ENCODE measurements at places on chromosomes 5 and 9.

DNA sequence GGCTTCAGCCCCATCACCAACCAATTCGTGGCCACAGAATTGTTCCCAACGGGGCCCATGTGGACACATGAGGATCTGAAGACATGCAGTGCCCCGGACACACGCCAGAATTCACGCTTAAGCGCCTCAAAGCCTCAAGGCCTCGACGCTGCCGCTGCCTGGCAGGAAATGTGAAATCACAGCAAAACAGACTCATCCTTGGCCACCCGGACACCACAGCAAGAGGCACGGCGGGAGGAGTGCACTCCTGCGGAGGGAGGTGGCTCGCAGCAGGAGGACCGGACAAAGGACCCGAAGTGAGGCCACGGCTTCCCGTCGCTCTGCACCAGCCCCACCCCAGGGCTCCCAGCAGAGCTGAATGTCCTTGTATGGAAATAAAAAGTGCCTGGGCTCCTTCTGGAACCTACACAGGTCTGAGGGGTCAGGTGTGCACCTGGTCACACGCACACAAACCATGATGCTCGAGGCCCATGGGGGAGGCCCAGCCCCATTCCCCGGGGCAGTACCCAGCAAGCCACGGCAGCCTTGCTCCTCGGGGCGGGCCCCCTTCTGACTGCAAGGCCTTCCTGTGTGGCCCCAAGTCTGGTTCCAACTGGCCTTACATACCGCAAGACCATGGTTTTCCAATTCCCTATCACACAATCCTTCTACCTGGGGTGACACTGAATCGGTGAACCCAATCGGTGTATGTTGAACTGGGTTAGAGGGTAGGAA is 10.0 kb downstream of the SEC16A start:
- no peak for DNase-seq

DNA sequence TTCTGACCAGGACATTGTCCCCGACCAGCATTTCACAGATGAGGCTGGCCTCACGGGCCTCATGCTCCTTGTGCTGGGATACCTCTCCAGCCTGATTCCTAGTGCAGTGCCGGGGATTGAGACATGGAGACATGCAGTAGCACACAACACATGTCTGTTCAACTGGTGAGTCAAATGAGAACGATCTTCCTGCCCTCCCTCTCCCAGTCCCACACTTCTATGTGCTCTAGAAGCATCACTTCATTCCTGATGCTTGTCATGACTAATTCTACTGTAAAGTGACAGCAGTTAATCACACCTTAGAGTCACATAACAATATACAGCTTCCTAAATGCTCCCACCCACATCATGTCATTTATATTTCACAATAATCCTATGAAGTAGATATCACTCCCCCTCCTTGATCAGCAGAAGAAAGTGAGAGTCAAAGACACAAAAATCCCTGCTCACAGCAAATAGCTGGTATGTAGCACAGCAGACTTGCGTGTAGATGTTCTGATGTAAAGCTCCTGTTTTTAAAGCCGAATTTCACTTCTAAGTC is 101.8 kb downstream of the CCDC192 start:
- DNase-seq: no peak

DNA sequence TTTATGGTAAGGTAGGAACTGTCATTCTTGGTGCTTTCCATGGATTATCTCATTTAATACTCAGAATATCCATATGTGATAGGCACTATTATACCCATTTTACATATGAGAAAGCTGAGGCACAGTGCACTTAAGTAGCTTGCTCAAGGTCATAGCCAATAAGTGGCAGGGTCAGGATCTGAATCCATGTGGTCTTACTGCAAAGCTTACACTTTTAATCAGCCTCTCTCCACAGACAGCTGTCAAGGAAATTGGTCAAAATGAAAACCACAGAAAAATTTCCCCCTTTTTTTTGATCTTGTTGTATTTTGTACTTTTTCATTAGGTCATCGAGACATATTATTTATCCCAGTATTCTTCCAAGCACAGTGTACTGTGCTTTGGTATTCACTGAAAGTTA is 78.5 kb downstream of the ERCC6L2 start:
- no peak for DNase-seq

DNA sequence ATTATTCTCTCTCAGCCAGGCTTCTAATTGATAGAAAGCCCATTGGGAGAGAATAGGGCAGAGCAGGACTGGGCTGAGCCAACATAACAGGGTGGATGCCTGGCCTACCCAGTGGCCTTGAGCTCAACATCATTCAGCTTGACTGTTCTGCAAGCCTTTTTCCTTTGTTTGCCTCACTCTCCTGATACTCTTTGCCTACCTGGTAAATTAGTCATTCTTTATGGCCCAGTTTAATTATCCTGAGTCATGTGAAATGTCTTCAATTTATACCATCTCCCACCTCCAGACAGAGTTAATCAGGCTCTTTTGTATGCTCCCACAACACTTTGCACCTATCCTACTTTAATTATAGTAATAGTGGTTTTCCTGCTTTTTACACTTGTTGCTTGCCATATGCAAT is 13.6 kb downstream of the GLRA1 start:
- DNase-seq: no peak

GRCh38 chr5:50406877-50407276 is 34.2 kb downstream of the EMB start:
- DNase-seq: no peak

DNA sequence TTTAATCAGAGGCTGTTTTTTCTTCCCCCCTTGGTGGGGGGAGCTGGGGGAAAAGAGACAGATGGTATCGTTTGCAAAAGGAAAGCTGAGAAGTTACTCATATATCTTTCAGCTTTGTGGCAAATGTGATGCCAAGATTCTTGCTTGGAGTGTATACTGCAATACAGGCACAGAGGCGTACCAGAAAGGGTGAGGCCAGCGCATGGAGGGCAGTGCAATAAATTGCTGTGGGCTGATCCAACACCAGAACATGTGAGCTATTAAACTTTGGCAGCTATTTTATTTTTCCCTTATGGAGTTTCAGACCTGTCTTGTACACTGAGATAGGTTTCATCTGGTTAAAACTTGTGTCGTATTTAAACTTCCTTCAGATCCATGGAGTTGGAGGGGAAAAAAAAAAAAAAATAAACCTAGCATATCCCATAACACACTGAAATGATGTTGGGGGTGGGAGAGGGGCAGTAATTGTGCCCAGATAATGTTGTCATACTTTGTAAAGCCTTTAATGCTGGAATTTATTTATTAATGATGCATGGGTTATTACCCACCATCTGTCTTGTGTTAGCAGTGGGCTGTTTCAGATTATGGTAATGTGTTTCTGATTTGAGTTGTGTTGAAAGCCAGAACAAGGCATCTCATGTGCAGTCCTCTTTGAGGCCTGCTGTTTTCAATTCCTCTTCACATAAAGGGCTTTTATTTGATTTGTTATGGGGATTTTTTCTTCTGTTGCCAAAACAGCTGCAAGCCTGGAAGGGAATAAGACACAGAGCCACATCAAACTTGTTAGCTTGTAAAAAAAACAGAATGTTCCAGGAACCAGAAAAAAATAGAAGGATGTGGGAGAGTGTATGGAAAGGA is 891.3 kb downstream of the TLE1 start:
- peak; percentile 73 for DNase-seq

DNA sequence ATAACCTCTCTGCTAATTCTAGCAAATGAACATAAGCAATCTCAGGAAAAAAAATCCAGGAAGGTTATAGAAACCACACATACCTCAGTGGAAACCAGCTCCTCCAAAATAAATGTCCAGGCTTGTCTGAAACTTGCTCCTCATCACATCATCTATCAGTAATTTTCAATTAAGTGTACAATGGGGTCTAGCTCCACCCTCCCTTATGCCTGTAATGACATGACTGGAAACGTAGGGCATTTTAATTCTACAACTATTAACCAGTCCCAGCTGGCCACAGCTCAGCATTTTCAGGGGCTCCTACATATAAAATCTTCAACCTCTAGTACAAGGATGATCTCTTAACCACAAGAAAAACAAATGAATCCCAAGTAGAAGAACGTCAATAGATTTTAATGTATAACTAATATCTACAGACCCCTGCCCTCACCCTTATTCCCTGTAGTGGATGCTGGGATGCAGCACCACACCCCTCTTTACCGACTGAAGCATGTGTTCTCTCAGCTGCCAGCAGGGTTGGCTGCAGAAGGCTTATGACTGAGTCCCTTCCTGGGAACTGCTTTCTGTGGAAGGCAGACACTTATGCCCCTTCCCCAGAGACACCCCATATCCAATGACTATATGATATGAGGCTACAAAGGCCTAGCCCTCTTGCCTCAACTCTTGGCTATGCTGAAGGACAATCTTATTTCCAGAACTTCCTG is 6.8 kb downstream of the TSSK1B start:
- no peak for DNase-seq

- DNase-seq: no peak
These were observed 390.8 kb upstream of the PTGER4 start for GRCh38 chr5:40288800-40289485.

- DNase-seq: no peak
These were observed 95.8 kb downstream of the ANKRD18B start for GRCh38 chr9:33619666-33620404.

- no peak for DNase-seq
These were observed 1156.8 kb upstream of the C9orf72 start for GRCh38 chr9:28730111-28730510.

GRCh38 chr5:7844901-7845300 is 6.0 kb downstream of the CFAP90 start:
- no peak for DNase-seq

DNA sequence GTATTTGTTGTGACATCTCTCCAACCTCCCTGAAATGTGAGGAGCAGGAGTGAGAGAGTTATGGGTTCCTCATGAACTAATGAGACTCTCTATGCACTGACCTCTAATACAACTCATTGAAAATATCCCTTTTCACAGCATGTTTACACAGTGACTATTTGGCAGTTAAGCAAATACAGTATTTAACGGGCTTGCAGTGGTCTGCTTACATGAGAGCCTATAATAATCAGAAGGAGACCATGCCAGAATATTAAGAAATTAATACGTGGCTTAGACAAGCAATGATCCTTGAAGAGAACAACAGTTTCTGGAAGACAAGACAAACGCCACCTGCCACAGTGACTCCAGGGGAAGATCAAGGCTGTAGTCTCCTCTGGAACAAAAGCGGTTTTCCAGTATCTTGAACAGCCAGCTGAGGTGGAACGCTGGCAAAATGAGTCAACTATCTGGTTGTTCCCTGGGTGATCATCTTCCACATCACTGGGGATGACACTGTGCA is 424.5 kb downstream of the DMAC1 start:
- DNase-seq: peak; percentile 92

All from NCI-H1092 treated with DMSO at 0.1 percent for 48 hours (cell line).